ENCODE measurements at places on chromosomes 13 and 19.

GRCh38 chr19:41384351-41384750 lies 8.0 kb downstream of the TMEM91 start:
- DNase-seq, result no peak

DNA sequence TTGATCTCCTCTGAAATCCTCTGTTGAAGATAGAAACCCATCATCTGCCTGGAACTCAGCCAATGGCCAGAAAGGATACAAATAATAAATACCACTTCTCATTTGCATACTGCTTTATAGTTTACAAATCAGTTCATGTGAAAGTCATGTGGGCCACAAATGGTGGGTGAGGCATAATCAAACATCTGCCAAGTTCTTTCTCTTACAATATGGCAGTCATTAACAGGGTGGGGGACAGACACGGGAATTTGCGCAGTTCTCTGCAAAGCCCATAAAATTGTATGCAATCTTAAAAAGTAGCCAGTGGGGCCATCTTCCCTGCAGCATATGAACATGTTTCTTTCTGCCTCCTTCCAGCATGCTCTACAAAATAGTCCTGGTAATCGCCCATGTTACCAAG lies 59.6 kb downstream of the NUFIP1 start:
- no peak for DNase-seq

GRCh38 chr13:56735537-56735942 lies 405.2 kb upstream of the PRR20A start:
- DNase-seq, result peak; percentile 11

GRCh38 chr19:56476651-56477428 lies at the start of gene ZNF667:
TSS of gene ZNF667 (minus strand) at chr19:56477345. CDS start at chr19:56462370, 14,975 bp downstream.
- DNase-seq, result no peak

DNA sequence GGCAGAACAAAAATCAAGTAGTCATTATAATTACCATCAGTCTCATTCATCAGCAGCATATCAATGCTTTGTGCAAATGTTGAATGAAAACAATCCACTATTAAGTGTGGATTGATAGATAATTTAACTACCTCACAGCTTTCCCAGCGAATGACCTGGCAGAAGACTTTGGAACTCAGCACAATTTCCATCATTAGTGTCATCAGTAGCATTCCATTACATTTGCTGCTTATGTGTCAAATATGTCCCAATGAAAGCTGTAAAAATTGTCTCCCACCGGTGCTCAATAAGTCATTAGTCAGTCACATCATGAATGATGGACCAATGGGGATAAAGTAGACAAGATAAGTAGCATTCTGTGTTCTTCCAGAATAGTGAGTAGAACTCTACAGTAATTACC lies 1513.5 kb upstream of the PRR20A start:
- no peak for DNase-seq

GRCh38 chr19:33395561-33396550 lies 22.3 kb downstream of the CEBPG start:
- DNase-seq, result no peak

GRCh38 chr13:111976474-111977178 lies 90.3 kb upstream of the SOX1 start:
- DNase-seq, result no peak

GRCh38 chr13:51246418-51247277 lies 24.4 kb downstream of the FAM124A start:
- DNase-seq, result no peak

GRCh38 chr19:2495130-2495641 lies 19.3 kb downstream of the GADD45B start:
- no peak for DNase-seq

DNA sequence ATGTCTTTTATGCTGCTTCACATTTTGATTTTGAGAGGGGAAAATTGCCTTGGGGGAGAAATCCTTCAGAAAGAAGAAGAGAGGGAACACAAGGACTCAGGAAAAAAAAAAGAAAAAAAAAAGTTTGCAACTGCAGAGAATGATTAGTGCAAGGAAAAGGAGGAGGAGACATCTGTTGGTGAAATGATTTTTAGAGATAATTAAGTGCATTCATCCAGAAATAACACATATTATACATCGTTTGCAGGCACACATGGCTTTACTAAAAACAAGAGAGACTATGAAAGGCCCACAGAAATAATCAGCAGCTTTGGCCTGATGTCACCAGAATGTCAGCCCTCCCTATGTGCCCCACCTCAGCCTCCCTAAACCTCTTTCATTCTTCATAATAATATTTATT lies 1058.2 kb downstream of the PCDH9 start:
- DNase-seq, result no peak

GRCh38 chr13:19596960-19597361 lies 35.6 kb upstream of the TPTE2 start:
- no peak for DNase-seq

DNA sequence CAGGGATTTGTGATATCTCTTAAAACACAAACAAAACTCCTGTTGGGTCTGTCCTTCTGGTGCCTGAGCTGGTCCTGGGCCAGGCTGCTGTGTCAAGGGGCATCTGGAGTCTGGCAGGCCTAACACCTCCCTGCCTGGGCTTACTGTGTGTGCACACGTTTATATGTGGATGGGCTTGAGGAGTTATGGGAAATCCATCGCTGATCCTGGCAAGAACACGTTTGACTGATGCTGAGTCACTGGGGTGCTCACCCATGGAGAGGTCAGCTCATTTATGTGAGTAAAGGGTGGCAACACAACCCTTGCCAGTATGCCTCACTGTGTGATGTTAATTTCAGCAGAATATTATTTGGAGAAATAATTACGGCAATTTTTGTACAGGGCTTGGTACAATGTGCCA lies 44.5 kb upstream of the PCDH8 start:
- DNase-seq, result no peak

DNA sequence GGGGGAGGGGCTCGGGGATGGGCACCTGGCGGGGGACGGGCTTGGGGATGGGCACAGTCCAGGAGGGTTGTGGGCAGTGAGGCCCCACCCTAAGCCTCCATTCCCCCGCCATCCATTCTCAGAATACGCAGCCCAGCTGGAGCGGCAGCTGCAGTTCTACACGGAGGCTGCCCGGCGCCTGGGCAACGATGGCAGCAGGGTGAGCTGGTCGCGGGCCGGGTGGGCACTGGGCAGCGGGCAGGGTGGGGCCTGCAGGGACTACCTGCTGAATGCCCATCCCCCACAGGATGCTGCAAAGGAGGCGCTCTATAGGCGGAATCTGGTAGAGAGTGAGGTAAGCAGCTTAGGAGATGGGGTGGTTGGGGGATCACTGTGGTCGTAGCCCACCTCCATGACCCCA lies 8.3 kb downstream of the PODNL1 start:
- no peak for DNase-seq

DNA sequence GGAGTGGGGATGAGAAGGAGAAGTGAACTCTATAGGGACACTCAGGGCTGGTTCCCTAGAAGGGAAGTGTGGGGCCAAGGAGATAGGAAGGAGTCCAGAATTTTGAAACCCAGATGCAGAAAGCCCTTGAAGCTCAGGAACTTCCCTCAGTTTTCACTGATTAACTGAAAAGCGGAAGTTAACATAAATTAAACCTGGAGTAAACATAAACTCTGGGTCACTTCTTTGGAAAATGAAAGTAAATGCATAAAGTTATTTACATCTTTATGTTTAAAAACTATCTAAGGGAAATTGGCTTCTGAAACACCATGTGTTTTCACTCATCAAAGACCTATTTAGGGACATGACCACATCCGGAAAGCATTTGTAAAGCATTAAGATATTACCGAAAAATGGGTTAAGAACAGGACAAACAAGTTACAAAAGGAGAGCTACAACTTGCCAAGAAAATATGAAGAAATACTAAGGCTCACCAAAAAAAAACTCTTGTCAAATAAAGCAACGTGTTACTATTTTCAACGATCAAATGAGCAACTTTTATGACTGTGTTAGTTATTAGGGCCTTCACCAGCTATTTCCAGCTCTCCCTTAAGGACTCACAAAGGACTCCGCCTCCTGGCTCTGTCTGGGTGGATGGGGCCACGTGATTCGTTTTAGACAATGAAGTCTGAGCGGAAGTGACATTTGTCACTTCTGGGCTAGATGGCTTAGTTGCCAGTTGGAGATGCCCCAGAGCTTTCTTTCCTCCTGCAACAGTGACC lies 439.1 kb upstream of the ZNF507 start:
- DNase-seq, result no peak

DNA sequence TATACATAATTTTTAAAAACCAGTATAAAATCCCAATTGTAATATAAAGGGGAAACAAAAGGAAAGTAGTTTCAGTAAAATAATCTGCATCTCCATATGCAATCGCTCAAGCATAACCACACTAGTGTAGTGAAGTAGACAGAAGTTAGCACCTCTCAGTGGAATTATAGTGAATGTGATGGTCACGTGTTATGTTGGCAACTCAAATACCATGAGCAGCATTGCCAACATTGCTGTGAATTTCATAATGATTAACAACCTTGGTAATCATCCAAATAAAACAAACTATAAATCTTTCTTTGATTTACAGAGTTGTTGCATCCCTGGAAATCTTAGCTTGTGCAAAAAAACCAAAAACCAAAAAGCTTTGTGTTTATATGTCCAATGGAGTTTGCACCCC lies 77.3 kb upstream of the SIAH3 start:
- DNase-seq, result no peak

DNA sequence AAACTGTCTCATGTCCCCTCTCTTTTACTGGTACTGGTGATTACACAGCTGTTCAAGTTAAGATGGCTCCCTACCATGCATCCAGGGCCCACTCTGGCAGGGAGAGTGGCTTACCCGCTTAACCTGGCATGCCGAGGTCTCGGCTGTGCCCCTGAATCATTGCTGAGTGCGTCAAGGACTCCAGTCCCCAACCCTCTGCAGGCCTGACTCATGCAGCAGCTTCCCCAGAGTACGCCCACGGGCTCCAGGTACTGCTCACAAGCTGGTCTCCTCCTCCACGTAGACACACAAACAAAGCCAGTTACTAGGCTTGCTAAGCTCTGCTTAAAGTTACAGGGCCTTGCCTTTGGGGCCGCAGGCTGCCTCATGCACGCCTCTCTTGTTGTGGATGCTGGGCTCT lies 447.4 kb downstream of the COG6 start:
- peak; percentile 2 for DNase-seq

- DNase-seq, result no peak
Observed at GRCh38 chr13:44498969-44499368, 77.2 kb downstream of the TSC22D1 start.

- no peak for DNase-seq
Observed at GRCh38 chr13:83876546-83876945, 5.7 kb downstream of the SLITRK1 start.

DNA sequence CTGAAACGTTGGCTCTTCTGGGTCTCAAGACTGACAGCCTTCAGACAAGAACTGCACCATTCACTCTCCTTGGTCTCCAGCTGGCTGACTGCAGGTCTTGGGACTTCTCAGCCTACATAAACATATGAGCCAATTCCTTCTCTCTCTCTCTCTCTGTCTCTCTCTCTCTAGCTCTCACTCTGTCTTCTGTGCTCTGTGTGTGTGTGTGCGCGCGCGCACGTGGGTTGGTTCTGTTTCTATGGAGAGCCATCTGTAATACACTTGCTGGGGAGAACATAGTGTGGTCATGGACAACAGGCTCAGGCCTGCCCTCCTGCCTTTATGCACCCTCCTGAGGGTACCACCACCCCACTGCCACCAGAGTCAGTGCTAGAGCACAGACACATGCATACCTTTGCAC lies 13.7 kb upstream of the SERPINE3 start:
- no peak for DNase-seq

DNA sequence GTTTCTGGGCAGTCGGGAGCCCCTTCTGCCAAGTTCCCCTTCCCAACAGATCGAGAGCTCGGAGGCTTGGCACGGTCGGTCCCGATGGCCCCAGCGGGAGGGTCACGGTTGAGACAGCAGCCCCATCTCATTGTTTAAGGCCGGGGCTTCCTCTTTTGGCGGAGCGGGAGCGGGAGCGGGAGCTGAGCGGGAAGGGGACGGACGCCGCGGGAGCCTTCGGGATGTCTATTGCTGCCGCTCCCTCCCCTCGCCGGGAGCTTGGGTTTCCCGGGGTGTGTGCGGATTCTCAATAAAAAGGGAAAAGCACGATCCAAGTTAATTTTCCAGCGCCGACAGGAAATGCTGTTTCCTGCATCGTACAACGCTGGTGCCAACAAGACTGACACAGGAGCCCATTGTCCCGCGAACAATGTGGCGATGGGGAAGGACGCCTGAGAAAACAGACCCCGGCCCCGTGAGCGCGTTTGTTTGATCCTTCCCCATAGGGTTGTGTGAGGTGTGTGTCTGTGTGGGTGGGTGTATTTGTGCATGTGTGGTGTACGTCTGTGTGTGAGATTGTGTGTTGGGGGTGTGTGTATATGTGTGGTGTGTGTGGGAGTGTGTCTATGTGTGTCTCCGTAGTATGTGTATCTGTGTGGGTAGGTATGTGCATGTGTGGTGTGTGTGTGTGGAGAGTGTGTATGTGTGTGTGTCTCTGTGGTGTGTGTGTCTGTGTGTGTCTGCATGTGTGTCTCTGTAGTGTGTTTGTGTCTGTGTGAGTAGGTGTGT lies 36.3 kb upstream of the FLT1 start:
- no peak for DNase-seq

DNA sequence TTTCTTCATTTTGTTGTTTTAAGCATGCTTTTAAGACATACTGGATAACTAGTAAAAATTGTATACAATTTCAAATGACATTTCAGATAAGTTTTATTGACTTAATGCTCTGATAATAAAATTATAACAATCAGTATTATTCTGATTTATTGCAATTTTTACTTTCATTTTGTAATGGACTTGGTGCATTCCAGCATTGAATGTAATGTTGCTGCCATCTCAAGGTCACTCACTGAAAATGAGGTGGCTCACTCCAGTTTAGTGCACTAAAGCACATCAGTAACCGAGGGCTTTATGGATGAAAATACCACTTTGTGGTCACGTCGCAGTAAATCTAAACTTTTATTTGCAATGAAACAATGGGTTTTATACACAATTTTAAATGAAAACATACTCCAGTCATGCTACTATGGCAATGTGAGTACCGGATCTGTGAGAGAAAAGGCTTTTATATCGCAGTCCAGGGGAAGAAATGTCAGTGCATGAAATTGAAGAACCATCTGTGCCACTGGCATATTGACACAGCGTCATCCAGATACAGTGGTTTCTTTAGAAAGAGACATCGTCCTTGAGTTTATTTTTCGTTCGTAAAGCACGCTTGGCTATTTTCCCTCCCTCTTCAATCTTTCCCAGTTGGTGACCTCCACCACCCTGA lies 20.7 kb upstream of the ZNF507 start:
- no peak for DNase-seq

GRCh38 chr13:28035146-28035782 lies 46.8 kb upstream of the URAD start:
- no peak for DNase-seq

- DNase-seq, result no peak
Observed at GRCh38 chr19:42150911-42151361, 18.7 kb upstream of the POU2F2 start.

- no peak for DNase-seq
Observed at GRCh38 chr19:48735031-48735615, 5.3 kb downstream of the RASIP1 start.

GRCh38 chr19:54343868-54344267 lies 4.9 kb upstream of the LILRA4 start:
- no peak for DNase-seq

DNA sequence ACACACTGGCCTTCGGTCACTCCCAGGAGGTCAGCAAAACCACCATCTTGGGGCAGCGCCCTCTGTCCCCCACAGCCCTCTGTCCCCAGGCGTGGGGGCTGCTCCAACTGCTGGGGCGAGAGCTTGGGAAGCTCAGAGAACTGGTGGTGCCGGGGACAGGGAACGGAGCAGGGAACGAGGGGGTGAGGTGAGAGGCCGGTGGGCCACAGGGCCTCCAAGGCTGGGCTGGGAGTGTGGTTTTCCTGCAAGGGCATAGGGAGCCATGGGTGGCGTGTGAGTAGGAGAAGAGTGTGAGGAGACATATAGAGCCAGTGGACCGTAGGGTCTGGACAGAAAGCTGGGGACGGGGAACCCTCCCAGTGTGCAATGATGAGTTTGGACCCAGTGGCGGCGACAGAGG lies 34.1 kb downstream of the F2RL3 start:
- no peak for DNase-seq

Measured in activated gamma-delta T cell (primary cell).